Dermis blood vessel endothelial cell (primary cell): ENCODE measurements at places on chromosomes 1 and 21. TPM values are rescaled to one million over a fixed set of nuclear protein-coding genes. Genes with fewer than 3 reads are reported as not detected.
A peak's percentile ranks its signal among the peaks of the same experiment; 100 is the strongest.

DNA sequence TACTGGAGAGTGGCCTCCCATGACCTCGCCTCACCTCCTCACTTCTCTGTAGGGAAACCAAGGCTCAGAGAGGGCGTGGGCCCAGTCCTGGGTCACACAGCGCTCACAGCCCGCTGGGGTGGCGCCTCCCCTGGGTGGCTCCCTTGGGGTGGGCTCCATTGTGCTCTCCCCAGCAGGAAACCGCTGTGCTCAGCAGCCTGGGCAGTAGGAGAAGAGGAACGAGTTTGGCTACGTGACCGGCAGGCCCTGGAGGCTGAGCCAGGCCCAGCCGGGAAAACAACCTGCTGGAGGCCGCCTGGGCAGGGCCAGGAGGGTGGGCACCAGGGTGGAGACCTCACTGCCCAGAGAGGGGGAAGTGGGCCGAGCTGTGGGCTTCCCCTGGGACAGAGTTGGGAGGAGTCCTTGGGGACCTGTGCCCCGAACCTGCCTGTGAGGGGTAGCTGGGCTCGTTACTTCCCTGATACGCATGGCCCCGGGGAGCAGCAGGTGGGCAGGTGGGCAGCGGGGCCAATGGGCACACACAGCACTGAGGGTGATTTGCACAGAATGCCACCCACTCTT lies 15.0 kb upstream of the FAM131C start:
- no peak for DNase-seq

DNA sequence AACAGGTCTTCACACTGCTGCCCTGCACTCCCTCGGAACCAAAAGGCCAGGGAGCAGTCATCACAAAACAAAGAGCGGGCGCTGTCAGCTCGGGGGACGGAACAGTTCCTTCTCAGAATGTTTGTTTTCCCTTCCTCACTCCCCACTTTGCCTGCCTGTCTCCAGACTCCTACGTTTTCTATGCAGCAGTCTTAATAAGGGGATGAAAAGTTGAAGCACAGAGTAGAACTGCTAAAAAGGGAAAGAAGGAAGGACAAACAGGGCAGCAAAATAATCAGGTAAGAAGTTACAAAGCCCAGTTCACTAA lies 738 bp upstream of the GPR161 start:
- no peak for DNase-seq

- DNase-seq: peak; percentile 88
Measured at GRCh38 chr1:15178571-15179484, 25.3 kb downstream of the TMEM51 start.

DNA sequence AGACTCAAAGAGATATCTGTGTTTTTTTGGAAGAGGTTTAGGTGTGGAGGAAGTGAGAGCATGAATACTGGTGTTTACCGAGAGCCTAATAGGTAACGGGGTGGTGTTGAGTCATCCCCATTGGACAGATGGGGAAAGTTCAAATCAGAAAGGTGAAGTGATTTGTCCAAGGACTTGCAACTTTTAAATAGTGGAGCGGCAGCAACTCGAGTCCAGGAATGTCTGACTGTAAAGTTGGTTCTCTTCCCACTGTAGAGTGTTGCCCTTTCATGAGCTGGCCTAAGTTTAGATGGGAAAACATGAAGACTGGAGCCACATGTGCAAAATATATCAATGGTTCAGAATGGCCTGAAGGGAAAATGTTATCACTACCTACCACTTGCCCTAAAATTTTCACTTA lies 125.7 kb downstream of the LYPLAL1 start:
- no peak for DNase-seq

GRCh38 chr1:111789666-111790316 lies 34.1 kb downstream of the DDX20 start:
- no peak for DNase-seq

GRCh38 chr1:94721240-94721639 lies 98.9 kb upstream of the SLC44A3 start:
- DNase-seq: no peak

- no peak for DNase-seq
Measured at GRCh38 chr21:46145159-46145839, 10.1 kb downstream of the FTCD start.

- peak; percentile 77 for DNase-seq
Measured at GRCh38 chr1:161119092-161119903, 1.4 kb downstream of the NIT1 start.

The CLDN8 gene
- not detected in 2 replicates for total RNA-seq

The PBX1 gene
- 8.9 and 12.4 TPM in 2 replicates for total RNA-seq

The OR10J1 gene
- not detected in 2 replicates for total RNA-seq

DNA sequence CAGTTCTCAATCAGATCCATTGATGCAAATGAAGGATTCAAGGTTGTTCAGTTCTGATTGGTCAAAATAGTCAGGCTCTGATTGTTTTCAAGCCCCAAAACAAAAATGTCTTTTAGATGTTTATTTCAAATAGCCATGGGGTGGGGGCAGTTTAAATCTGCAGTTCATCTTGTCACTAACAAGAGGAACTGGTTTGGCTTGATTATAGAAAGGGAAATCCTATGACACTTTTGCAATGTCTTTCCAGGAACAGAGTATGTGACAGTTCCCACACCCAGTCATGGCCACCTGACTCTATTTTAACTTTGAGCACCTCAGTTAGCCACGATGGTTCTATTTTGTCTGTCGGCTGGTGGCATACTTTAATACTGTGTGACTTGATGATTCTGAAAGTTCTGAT lies 1544.1 kb downstream of the PLA2G4A start:
- no peak for DNase-seq

The C2CD4D gene
- 0.09 TPM in 1 of 2 replicates, not detected in the other for total RNA-seq

DNA sequence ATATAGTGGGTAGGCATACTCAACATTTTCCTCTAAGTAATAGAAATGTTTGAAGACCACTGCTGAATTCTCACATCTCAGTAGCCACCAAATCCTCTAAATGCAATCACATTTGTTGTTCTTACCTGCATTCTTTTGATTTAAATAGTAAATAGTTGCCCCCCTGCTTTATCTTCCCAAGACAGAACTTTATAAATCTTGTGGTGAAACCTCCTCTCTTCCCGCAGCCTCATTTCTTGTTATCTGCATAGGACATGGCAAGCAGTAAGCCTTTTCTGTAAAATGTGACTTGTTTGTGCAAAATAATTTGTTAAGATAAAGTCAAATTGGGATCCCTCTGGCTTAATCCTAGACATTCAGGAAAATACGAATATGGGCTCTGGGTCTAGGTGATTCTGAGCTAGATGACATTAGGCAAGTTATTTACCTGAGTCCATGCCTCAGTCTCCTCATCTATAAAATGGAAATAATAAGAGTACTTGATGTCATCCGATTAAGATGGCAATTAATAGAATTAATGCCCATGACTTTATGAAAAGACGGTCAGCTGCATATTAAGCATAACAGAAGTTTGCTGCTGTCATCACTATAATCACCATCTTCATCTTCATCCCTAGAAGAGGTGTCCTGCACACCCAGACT lies 77.7 kb downstream of the LRRC8C start:
- DNase-seq: no peak
